Fibroblast of the aortic adventitia (primary cell): ENCODE measurements at places on chromosomes 2 and 18. TPM values are rescaled to one million over a fixed set of nuclear protein-coding genes. Genes with fewer than 3 reads are reported as not detected.
A peak's percentile ranks its signal among the peaks of the same experiment; 100 is the strongest.

- DNase-seq = no peak
Measured at GRCh38 chr2:101763496-101764333, 66.2 kb downstream of the MAP4K4 start.

Gene TIMM21
- total RNA-seq = 6.5 and 34.5 TPM in 2 replicates

- DNase-seq = no peak
Measured at GRCh38 chr18:34803877-34804400, 93.8 kb downstream of the DTNA start.

DNA sequence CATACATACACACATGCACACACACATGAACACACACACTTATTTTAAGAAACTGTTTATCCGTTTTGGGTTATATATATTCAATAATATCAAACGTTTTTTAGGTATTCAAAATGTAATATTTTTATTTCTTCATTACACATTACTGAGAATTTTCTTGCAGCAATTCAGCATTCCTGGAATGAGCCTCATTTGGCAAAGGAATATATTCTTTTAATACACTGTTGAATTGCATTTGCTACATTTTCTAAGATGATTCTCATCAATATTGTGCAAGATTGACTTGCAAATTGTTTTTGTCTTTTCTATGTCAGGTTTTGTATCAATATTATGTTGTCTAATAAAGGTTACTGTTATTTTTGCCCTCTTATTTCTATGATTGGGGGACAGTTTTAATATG, 276.1 kb upstream of the CYP26B1 start:
- DNase-seq = peak; percentile 12

DNA sequence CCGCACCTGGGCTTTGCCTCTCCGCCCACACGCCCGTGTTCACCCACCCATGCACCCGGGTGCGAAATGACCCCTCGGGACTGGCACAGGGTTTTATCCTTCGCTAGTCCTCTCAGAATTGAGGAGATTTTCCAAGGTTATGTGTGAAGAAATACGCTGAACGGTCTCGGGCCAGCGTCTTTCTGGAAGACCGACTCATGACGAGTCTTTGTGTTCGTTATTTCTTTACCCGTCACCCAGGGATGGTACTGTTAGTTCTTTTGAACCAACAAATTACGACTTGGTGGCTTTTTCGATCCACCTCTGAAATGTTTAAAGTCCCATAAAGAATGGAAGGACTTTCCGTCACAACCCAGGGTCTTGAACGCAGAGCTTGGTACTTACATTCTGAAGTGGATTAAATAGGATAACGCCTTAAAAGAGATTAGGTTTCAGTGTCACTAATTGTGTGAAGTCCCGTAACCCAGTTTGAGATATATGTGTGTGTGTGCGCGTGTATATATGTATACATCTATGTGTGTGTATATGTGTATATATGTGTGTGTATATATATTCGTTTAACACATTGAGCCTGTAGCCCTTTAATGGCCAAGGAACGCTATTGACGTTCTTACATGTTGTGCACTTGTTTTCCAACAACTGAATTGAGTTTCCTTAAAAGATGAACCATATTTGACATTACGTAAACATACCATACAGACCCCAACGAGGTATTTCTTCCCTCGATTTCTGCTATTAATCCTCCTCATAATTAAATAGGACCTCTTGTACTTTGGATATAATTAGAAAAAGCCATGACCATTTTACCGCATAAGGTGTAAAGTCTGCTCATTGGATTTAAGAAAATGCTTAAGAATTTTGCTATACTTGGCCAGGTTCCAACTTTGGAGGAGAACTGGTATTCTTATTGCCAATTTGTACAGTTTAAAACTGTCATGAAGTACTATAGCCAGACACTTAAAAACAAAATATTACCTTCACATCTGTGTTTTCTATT, 889 bp downstream of the ZC3H15 start:
- DNase-seq = peak; percentile 54

Gene SERPINB2
- total RNA-seq = 13.9 and 67.6 TPM in 2 replicates

Gene CHST9
- not detected in 2 replicates for total RNA-seq

Gene ACVR1C
- 0.63 and 1.2 TPM in 2 replicates for total RNA-seq

Gene ATP9B
- total RNA-seq = 22.0 and 30.8 TPM in 2 replicates

GRCh38 chr18:61582202-61582710, 249.0 kb downstream of the CDH20 start:
- DNase-seq = peak; percentile 55

GRCh38 chr18:64994370-64994769, 756.4 kb upstream of the CDH7 start:
- no peak for DNase-seq

GRCh38 chr18:57353940-57354461, 1.6 kb downstream of the ST8SIA3 start:
- DNase-seq = peak; percentile 29

DNA sequence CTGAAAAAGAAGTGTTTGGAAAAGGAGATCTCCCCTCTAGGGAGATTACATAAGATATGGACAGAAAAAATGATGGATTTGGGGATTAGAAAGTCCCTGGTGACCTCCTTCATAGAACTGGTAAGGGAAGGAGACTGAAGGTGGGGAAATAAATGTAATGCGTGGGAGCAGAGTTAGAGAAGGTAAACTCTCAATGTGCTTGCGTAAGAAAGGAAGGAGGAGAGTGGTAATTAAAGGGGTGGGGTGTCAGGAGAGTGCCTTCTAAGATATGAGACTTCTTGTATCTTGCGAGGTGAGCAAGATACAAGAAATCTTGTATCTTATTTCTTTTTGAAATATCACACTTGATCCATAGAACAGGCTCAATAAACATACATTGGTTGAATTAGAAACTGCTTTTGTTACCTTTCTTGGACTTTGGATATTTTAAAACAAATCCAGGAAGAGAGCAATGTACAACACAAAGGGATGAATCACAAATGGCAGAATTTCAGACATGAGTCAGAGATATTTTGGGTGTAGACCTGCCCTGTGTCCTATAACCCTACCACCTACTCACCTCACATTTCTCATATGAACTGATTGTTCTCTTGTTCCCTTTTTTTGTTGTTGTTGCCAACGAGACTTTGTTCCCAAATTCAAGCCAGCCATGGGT, 342.4 kb downstream of the INSIG2 start:
- peak; percentile 86 for DNase-seq

Gene KCNF1
- not detected in 2 replicates for total RNA-seq

Gene SPRED2
- 11.9 and 20.6 TPM in 2 replicates for total RNA-seq

Gene FEV
- total RNA-seq = not detected in 2 replicates

Gene SLC16A14
- total RNA-seq = 0.49 and 1.4 TPM in 2 replicates

- DNase-seq = no peak
Measured at GRCh38 chr2:145315053-145315452, 795.1 kb upstream of the ZEB2 start.

Gene SULT1C4
- total RNA-seq = 0.33 TPM in 1 of 2 replicates, not detected in the other

- peak; percentile 83 for DNase-seq
Measured at GRCh38 chr2:164495491-164496223, 125.6 kb downstream of the GRB14 start.

Gene SGPP2
- total RNA-seq = not detected in 2 replicates

GRCh38 chr2:150548527-150548926, 61.1 kb upstream of the RND3 start:
- DNase-seq = no peak

GRCh38 chr18:35024965-35025364, 16.2 kb upstream of the MAPRE2 start:
- DNase-seq = peak; percentile 98

DNA sequence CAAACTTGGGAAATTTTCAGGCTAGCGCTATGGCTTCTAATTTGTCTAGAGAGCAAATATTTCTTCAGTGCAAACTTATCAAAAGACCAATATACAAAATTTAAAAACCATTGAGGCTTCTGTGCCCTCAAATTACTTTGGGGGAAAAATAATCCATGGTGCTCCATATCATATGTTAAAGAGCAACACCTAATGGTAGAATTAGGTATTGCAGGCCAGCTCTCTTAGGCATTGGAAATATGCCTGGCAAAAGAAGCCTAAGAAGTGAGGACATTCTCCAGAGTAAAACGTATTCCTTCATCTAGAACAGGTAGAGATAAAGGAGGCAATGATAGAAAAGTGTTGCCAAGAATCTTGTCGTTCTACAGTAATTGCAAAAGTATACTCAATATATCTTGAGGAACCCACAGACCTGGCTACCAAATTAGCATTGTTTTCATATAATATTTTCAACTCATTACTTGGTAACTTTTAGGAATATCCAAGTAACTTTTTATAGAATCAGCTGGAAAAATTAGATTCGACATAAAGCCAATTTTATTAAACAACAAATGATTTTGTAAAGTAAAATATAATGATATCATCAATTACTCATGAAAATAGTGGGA, 401.1 kb downstream of the BCL11A start:
- DNase-seq = peak; percentile 3

- DNase-seq = no peak
Measured at GRCh38 chr18:62023536-62023935, 130.7 kb upstream of the RNF152 start.

DNA sequence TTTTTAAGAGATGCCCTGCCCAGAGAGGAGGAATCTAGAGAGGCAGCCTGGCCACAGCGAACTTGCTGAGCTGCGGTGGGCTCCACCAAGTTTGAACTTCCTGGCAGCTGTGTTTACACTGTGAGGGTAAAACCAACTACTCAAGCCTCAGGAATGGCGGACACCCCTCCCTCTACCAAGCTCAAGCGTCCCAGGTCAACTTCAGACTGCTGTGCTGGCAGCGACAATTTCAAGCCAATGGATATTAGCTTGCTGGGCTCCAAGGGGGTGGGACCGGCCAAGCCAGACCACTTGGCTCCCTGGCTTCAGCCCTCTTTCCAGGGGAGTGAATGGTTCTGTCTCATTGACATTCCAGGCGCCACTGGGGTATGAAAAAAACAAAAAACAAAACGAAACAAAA, 289.4 kb downstream of the KCNS3 start:
- no peak for DNase-seq

Gene CCDC150
- total RNA-seq = 4.0 and 19.7 TPM in 2 replicates

DNA sequence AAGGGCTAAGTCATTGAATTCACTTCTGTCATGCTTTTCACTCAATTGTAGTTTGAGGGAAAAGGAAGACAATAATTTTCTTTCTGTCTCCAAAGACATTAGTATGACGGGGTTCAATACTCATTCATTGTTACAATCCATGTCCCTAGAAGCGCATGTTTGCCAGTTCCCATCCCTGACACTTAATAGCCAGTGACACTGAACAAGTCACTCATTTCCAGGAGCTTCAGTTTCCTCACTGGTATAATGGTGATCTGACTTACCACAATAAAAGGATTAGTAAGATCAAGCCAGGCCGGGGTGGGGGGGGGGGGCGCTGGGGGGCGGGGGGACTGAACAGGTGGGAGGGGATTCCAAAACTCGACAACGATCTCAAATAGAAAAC, 144.8 kb upstream of the MAP3K20 start:
- no peak for DNase-seq

Gene C2orf80
- total RNA-seq = not detected in 2 replicates

Gene AGBL5
- 17.5 and 25.3 TPM in 2 replicates for total RNA-seq

DNA sequence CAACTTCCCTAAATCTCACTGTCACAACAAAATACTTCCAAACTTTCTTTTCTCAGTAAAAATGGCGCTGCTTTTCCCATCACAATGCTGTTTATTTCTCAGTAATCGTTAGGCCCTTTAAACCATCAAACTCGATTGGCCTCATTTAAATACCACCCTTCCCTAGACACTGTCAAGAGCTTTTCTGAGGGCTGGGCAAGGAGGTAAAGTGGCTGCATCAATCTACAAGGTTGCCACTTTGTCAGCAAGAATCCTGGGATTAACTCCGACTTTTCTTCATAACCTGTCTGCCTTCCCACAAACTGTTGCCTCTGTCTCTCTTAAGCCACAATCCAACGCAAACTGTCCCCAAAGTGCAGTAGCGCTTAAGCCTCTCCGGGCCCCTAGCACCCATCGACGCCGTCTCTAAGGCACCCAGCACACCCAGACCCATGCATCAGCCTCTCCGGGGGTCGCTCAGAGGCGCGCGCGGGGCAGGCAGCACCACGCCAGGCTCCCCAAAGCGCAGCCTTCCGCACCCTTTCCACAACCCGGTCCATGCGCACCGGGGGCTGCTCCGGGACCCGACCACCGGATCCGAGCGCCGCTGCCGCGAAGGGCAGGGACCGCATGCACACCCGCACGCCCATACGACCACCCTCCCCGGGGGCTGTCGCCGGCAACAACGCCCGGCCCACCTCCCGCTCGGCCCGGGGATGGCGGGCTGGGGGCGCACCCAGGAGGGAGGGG, 683 bp downstream of the MBOAT2 start:
- peak; percentile 37 for DNase-seq

Gene PPIG
- total RNA-seq = 43.5 and 43.7 TPM in 2 replicates

Gene GRHL1
- total RNA-seq = 1.3 TPM in 1 of 2 replicates, not detected in the other

- no peak for DNase-seq
Measured at GRCh38 chr2:160401895-160402294, 91.7 kb downstream of the RBMS1 start.

DNA sequence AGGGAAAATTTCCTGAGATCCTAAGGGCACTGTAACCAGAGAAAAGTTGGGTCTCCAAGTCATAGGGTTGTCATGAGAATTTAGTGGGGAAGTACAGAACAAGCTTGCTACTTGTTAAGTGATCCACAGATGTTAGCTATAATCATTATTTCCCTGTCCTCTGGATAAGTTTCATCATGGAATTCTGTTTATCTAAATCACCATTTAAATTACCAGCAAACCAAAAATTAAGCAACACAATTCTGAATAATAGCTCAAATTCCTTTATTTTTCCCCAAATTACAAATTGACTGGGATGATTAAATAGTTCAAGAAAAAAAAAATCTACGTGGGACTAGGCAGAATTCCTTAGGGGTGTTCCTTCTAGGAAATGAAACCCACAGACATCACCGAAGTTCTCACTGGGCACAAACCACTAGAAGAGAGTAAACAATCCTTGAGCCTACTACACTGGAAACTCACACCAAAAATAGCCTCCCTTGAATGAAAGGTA, 159.5 kb downstream of the COL6A3 start:
- peak; percentile 91 for DNase-seq

DNA sequence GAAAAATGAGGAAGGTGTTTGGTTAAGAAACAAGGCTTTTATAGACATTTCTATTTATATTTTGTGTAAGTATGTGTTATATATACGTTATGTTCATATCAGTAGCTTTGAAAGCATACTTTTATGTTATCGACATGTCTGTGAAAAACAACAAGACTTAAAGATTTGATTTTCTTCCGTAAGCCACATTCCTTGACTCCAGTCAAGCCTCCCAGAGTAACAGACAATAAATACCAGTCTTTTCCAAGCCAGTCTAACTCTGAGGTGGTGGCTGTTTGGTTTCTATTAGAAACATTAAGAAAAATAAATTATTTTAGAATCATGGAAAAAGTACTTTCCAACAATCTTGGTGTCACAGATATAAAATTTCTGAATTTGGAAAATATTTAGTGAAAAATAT, 16.3 kb upstream of the ITGAV start:
- DNase-seq = no peak

DNA sequence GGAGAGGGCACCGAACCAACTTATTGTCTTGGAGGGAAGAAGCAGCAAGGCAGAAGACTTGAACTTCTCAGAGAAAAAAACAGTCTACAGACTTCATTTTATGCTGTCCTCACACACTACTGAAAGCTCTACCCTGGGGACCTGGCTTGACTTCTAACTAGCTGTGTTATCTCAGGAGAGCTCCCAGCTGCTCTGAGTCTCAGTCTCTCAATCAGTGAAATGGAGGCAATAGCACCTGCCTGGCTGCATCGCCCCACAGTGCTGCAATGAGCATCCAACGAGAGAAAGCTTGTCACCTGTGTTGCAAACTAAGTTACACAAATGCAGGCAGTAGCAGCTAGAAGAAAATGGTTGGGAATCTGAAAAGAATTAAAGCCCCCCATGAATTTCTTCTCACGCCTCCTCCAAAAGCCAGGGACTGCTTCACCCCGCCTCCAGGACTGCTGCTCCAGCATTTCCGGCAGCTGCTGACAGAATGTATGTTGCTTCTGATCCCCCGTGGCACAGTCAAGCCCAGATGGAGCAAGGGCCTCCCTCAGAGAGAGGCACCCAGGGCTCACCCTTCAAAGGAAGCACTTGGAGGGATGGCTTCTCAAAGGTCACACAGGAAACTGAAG, 116.3 kb downstream of the BCL11A start:
- no peak for DNase-seq
